ENCODE measurements at places on chromosomes 6 and 20. TPM values are rescaled to one million over a fixed set of nuclear protein-coding genes. Genes with fewer than 3 reads are reported as not detected.
A peak's percentile ranks its signal among the peaks of the same experiment; 100 is the strongest.

The SIRPA gene
- 24.7 TPM for polyA plus RNA-seq

GRCh38 chr20:23568320-23568970, at the start of gene CST9L:
Gene CST9L, minus strand, starts transcription at chr20:23568484. Its CDS starts 34 bp downstream, at chr20:23568450.
- DNase-seq, result no peak

DNA sequence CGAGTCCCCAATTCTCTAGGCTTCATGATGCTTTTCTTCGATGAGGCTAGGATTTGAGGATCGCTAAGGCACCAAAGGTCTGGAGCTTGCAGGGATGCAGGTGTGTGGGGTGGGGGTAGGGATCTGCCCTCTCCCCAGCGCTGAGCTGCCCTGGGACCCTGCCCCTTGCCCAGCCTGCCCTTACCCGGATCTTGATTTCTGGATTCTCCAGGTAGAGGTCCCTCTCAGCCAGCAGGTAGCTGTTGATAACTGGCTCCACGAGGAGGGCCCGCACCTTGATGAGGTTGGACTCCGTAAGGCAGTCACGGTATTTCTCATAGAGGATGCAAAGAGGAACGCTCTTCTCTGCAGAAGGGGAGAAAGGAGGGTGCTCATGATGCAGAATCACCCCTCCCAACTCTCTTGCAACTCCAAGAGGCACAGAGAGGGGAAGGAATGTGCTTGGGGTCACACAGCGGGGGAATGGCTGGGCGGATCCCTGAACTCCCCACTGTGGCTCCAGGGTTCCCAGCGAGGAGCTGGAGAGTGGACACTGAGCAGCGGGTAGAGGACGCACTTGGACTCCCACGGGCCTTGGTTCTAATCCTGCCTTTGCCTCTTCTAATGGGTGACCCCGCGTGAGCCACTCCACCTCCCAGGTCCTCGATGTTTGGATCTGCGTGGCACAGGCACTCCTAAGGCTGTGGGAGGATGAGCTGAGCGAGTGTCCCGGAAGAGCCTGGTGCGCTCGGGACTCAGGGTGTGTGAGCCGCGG, 32.7 kb downstream of the TGM2 start:
- DNase-seq, result no peak

GRCh38 chr6:151675746-151676459, 131.6 kb upstream of the ESR1 start:
- DNase-seq, result no peak

DNA sequence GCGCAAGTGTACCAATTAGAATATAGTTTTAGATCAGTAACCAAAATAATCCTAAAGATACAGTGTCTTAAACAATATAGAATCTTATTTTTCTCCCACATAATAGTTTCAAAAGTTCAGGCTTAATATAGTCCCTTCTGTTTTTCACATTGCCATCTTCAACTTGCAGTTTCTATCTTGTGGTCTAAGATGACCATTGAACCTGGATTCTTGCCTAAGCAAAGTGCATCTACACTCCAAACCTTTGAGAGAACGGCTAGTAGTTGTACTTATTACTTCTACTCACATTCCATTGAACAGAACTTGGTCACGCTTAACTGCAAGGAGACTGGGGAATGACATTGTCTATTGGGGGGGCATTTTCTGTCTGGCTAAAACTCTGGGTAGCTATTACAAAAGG, 373.0 kb downstream of the LMBRD1 start:
- no peak for DNase-seq

DNA sequence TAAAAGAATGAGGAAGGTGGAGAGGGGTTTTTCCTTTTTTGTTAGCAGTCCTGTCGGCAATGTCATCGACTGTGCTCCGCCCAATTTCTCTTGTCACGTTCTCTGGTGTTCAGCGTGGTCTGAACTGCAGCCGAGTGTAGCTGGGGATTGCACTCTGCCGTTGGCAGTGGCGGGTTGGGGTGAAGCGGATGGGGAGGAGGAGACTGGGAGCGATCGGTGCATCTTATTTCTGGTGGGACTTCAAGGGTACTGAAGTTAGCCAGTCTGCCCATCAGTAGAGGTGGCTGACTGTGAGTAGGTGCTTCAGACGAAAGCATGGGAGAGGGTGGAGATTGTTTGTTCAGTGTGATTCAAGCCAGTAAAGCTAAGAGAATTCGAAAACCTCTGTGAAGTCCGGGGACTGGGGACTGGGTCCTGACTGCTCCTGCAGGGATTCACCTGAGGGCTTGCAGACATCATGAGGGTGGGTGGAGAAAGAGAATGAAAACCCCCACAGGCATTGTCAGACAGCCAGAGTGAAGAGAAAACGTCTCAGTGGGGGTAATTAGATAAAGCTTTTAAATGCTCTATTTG, 5.1 kb downstream of the RREB1 start:
- no peak for DNase-seq

GRCh38 chr20:57748601-57749130, 38.9 kb upstream of the PMEPA1 start:
- DNase-seq, result peak; percentile 49

GRCh38 chr6:72580281-72580940, 41.5 kb upstream of the KCNQ5 start:
- no peak for DNase-seq

DNA sequence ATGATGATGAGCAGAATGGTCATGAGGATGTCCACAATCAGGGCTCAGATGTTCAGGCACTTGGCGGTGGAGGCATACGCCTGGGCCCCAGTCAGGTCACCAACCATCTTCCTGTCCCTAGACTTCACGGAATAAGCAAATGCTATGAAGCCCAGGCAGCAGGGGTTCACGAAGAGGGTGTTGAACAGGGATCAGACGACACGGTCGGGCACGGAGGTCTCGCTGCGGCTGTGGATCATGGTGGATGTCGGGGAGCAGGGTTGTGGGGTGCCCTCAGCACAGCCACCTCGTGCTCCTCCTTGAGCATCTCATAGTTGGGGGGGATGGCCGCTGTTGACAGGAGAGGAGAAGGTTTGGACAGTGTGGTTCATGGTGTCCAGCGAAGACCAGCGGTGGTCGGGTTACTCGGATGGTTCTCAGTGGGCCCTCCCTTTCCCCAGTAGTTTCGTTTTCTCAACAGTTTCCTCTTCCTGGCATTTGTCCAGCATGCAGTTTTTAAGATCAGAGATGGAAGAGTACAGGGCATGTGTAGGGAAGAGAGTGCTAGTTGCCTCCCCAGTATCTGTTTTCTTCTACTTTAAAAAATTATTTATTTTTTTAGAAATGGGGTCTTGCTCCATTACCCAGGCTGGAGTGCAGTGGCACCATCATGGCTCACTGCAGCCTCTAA, 20.3 kb upstream of the SPDEF start:
- no peak for DNase-seq

GRCh38 chr6:45478240-45478639, 100.5 kb upstream of the SUPT3H start:
- no peak for DNase-seq

DNA sequence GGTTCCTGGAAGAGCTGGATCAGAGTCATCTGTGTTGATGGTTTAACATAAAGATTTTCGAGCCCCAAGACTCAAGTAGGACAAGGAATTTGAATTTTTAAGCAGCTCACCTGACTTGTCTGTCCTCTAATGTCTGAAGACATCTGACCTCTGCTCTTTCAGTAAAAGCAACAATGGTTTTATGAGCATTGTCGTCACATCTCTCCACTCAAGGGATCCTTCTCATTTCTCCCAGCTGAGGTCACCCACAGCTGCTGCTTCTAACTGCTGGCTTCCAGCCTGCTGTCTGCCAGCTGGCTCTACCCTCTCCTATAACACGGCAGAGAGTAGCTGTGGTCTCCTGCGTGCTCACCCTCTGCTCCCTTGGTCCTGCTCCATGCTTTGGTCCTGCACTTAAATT, 24.7 kb upstream of the HDAC2 start:
- DNase-seq, result peak; percentile 24

DNA sequence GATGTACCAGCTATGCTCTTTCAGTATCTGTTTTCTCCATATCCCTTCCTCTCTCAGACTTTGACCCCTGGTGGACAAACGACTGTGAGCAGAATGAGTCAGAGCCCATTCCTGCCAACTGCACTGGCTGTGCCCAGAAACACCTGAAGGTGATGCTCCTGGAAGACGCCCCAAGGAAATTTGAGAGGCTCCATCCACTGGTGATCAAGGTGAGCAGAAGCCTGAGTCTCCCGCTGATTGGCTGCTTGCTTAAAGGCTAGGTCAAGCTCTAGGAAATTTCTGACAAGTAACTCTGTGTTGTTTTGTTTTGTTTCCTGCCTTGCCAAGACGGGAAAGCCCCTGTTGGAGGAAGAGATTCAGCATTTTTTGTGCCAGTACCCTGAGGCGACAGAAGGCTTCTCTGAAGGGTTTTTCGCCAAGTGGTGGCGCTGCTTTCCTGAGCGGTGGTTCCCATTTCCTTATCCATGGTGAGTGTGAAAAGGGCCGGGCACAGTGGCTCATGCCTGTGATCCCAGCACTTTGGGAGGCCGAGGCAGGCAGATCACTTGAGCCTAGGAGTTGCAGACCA, 28.6 kb downstream of the C6orf89 start:
- DNase-seq, result no peak

The LY6G6D gene
- not detected for polyA plus RNA-seq

DNA sequence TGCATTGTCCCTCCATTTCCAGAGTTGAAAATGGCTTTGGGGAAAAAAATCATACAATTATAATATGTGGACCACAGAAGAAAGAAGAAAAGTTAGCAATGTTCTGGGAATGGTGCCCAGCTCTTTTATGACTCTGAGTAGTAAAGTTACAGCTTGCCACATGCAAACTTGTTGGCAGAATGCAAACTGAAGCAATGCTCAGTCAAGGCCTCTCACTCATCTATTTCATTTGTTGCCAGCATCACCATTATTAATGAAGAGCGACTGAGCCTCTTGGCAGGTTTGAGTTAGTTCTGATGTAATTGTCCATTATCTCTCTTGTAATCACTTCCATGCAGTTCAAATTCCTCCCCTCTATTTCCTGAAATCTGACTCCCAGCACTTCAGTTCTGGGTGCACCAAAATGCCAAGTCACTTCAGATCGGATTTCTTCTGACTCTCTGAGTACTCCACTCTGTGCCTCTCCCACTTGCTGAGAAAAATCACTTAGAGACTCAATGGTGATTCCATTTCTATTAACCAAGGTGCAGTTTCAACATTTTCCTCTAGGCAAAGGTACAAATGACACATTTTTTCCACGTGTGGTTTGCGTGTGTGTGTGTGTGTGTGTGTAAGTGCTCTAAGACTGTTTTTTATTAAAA, 154.4 kb upstream of the STMND1 start:
- peak; percentile 41 for DNase-seq

GRCh38 chr20:23078351-23079015, 7.6 kb downstream of the CD93 start:
- DNase-seq, result no peak

GRCh38 chr6:1737463-1738311, 128.0 kb downstream of the FOXC1 start:
- DNase-seq, result no peak

DNA sequence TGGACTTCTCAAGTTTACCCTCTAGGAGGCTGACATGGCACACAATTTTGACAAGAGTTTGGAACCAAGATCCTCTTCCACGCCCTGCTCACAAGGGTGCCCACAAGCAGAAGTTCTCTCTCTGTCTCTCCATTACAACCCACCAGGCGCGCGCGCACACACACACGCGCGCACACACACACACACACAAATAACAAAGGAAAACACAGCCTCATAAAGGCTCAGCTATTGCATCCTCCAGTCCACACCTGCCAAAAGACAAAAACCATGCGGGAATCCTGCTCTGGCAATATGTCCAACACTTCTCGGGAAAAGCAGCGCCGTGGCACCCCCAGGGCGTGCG, 870 bp downstream of the PAK5 start:
- DNase-seq, result peak; percentile 1

The PRL gene
- polyA plus RNA-seq, result not detected

DNA sequence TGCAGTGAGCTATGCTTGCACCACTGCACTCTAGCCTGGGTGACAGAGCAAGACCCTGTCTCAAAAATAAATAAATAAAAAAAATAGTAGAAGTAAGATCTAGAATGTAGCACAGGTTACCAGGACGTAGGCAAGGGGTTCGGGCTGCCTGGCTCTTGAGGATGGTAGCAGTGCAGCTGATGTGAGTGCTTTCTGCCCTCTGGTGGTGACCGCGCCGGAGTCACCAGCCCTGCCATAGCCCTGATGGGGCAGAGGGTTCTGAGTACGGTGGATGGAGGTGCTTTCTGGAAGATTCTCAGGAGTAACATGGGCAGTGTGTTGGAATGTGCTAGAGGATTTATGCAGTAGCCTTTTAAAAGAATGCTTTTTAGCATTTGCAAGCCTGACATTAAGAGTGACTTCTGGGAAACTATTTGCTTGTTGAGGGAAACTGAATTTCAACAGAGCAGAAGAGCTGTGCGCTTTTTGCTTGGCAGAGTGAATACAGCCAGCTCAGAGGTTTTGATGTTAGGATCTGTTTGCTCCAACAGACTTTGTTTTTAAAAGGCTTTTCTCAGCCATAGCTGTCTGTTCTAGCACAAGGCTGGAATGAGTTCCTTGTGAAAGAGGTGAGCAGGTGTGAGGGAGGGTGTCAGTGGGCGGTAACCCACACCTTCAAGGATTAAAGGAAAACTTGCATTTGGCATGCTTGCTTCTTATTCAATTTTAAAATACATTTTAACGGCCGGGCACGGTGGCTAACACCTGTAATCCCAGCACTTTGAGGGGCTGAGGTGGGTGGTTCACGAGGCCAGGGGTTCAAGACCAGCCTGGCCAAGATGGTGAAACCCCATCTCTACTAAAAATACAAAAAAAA, 65.9 kb downstream of the PTPN1 start:
- no peak for DNase-seq

The JPH2 gene
- polyA plus RNA-seq, result 1.5 TPM

The DEFB114 gene
- polyA plus RNA-seq, result not detected

GRCh38 chr6:9520417-9521151, 894.3 kb downstream of the TFAP2A start:
- DNase-seq, result no peak

The LINC00237 gene
- not detected for polyA plus RNA-seq

- DNase-seq, result no peak
These were observed 118.5 kb downstream of the FOXA2 start for GRCh38 chr20:22465622-22466446.

DNA sequence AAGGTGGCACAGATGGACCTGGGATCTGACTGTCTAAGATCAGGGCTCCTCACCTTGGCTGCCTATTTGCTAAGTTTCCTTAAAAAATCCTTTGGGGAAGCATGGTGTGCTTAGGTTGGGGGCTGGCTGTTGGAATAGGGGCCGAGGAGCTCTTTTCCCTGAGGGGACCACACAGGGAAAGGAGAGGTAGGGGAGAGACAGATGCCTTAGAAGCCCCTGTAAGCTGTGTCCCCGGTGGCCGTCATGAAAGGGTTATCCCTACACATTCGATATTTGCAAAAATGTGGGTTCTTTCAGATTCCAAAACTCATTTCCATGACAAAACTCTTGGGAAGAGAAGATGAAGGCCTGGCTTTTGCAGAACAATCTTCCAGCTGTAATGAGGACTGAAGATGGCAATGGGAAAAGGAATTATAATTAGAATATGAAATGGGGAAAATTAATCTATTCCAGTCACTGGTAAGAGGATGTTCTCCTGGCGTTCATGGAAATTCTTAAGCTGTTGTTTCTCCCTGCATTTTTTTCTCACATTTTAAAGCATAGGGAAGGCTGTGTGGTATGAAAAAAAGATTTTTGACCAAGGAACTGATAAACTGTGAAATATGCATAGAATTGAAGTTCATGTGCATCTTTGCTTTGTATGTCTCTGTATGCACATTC, 53.8 kb downstream of the TOX2 start:
- no peak for DNase-seq

GRCh38 chr6:56399250-56399671, 151.9 kb upstream of the COL21A1 start:
- no peak for DNase-seq

GRCh38 chr6:157203764-157204163, 119.6 kb downstream of the TMEM242 start:
- DNase-seq, result no peak

The TFAP2A gene
- 42.6 TPM for polyA plus RNA-seq
